Activated gamma-delta T cell treated with anti-CD3 and anti-CD28 coated beads, Interleukin-2, amount 50 U/mL, for 16 hours (primary cell): ENCODE measurements at places on chromosomes 5 and 9.

DNA sequence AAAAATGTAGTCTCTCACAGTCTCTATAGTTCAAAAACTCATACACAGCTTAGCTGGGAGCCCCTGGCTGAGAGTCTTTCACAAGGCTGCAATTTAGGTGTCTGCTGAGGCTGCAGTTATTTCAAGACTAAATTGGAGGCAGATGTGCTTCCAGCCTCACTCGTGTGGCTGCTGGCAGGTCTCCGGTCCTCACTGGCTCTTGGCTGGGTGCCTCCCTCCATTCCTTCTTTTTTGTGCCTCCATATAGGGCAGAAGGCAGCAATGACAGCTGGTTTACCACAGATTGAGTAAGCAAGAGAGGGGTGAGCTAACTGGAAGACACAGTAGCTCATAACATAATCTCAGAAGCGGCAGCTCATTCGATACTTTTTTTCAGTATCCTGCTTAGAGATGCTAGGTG, 2167.7 kb upstream of the WWC1 start:
- no peak for DNase-seq

DNA sequence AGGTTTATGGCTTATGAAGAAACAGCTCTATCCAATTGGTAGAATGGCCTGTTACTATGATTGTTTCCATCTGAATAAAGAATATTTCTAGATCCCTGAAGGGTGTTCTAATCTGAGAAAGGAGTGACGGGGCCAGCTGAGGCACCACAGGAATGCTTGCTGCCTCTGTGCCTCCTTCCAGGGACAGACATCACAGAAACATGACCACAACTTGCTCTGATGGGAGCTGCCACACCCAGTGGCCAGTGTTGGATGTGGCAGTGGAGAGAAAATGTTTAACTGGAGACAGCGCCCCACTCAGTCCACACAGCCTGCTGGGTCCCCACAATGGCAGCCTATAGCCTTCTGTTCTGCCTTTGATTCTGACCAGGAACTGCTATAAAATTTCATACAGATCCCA, 38.6 kb upstream of the TESK1 start:
- DNase-seq, result no peak

GRCh38 chr5:54721951-54722654, 204.5 kb downstream of the SNX18 start:
- DNase-seq, result no peak

DNA sequence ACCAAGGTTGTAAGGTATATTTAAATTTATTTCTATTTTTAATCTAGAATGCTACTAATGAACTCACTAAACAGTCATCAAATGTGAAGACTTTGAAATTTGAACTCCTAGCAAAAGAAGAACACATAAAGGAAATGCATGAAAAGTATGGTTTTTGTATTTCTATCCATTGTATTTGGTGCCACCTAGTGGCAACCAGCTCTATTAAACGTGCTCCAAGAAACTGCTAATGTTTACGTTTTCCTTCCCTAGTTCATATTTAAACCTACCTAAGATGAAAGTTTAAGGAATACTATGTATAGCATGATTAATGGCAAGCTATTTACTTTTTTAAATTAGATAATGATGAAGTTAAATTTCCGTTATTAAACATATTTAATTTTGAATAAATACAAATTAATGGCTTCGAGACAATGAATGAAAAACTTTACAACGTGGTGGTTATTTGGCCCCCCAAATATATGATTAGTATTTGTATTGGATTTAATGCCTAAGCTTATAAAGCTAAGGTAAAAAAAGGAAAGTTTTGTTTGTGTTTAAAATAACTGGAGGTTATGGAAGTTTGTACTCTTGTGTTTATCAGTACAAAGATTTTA, 115.9 kb upstream of the SH3GL2 start:
- no peak for DNase-seq

GRCh38 chr5:16508730-16509531, 43.3 kb upstream of the ZNF622 start:
- no peak for DNase-seq

- no peak for DNase-seq
Measured at GRCh38 chr9:12595400-12595799, 97.8 kb upstream of the TYRP1 start.
